ENCODE measurements at places on chromosomes 1 and 21.

DNA sequence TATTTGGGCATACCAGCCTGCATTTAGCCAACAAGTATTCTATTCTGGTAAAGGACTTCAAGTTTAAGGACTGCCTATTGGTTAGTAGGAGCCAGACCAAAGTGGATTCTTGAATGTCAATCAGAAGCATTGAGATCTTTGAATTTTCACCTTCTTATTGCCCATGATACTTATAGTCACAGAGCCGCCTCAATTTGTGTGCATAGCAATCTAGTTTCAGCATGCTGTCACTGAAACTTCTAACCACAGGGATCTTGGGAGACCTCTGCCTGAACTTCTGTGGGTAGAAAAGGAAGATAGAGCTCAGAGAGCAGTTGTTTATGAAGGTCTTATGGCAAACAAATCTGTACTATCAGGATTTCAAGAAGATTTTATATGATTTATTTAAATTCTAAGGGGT lies 501.4 kb upstream of the USP24 start:
- no peak for DNase-seq

DNA sequence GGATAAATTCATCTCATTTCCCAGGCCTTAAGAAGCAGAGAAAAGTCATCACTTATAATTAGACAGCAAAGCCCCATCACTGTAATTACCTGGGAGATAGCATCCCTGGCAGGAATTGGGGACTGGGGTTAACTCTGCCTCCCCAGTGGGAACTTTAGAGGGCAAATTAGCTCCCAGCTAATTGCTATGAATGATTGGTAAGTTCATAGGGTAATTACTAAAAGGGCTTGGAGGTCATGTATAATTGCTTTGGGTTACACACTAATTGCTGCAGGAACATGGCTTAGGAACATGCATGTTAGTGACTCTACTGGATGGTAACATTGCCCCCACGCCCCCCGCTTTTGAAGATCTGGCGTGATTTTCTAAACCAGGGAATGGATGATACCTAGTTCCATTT lies 64.8 kb downstream of the UBE2T start:
- no peak for DNase-seq

- no peak for DNase-seq
These were observed 687.0 kb upstream of the ADGRL4 start for GRCh38 chr1:79693441-79694114.

GRCh38 chr21:27206368-27206982 lies 239.6 kb upstream of the ADAMTS5 start:
- DNase-seq, result no peak

- no peak for DNase-seq
These were observed 6.7 kb downstream of the MRTO4 start for GRCh38 chr1:19258353-19258752.

GRCh38 chr1:183205196-183205781 lies 19.2 kb downstream of the LAMC2 start:
- no peak for DNase-seq

DNA sequence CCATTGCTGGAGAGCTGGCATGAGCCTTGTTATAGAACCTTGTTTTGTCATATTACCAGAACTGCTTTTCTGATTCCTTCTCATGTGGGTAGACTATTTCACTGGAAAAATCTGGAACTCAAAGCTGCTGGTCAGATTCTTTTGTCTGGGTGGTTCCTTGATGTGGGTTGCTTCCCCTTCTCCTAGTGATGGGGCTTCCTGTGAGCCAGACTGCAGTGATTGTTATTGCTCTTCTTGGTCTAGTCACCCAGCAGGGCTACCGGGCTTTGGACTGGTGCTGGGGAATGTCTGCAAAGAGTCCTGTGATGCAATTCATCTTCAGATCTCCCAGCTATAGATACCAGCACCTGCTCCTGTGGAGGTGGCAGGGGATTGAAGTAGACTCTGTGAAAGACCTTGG lies 59.4 kb downstream of the GPR137B start:
- DNase-seq, result no peak

DNA sequence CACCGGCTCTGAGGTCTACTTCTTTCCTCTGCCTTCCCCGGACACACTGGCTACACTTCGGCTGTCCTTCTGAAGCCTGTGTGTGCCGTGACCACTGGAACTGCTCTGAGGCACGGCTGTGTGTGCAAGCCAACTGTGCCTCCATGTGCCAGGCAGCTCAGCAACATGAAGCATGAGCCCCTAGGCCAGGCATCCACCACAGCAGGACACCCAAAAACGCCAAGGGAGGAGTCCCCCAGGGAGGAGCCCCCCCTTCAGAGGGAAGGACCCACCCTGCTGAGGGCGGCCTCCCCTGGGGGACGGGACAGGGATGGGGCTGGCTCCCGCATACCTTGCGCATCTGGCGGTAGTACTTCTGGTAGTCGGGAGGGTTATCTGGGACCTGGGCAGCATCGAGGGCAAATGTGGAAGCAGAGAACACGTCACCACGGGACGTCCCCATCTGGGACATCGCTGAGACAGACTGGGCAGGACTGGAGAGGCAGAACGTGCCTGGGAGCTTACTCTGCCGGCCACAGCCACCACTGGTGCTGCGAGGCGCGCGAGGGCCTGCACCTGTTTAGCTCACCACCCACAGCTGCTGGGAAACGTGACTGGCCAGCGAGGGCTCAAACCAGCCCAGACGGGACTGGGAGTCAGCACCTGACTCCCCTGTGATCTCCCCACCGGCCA lies 20.5 kb downstream of the LSS start:
- DNase-seq, result no peak

DNA sequence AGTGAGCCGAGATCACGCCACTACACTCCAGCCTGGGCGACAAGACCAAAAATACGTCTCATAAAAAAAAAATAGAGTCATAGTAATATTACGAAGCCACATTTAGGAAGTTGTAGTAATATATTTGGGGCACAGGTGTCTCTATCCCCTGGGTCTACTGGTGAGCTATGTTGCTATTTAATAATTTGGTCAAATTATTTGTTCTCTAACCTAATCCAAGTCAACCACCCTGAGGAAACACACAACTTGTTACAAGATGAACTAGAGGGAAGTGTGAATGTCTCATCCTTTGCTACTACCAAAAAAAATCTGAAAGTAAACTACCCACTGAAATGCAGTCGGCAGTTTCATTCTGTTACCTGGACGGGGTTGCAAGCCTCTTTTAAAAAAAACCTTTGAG lies 35.3 kb downstream of the RGS8 start:
- no peak for DNase-seq

DNA sequence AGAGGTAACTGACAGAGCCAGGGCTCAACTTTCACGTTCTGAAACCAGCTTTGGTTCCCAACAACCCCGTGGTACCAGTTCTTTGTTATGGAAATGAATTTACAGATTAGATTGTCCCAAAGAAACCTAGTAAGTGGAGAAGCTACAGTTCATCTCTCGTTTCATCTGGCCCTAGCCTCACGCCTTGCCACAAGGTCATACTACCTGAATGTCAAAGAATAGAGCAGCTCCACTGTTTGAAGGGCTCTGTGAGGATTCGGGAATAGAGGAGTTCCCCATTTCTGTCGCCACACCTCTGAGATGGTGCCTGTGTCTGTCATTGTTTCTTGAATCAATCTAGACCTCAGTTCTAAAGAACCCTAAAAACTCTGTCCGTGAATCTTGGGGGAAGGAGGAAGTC lies 15.0 kb upstream of the CDC42 start:
- no peak for DNase-seq

DNA sequence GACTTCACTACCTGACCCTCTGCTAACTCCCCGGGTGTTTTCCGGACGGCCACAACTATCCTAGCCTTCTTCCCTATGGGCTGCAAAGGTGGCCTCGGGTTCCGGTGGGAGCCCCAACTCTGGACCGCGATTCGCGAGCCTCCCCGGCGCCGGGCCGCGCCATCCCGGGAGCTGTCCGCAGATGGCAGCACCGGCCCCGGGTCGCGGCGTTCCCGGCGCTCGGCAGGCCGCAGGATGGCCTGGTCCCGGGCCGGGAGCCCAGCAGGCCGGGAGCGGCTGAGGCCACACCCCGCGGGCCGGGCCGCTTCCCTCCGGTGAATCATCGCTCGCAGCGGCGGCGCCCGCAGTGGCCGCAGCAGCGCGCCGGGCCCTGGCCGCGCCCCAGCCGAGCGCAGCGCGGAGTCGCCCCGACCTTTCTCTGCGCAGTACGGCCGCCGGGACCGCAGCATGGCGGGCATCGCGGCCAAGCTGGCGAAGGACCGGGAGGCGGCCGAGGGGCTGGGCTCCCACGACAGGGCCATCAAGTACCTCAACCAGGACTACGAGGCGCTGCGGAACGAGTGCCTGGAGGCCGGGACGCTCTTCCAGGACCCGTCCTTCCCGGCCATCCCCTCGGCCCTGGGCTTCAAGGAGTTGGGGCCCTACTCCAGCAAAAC lies at the start of gene CAPN2:
Gene CAPN2, plus strand, starts transcription at position 346 of the 656 bp plus-strand sequence. Its CDS starts 102 bp downstream, at position 448.
- peak; percentile 65 for DNase-seq

GRCh38 chr1:82994616-82995263 lies 1004.2 kb downstream of the TTLL7 start:
- no peak for DNase-seq

DNA sequence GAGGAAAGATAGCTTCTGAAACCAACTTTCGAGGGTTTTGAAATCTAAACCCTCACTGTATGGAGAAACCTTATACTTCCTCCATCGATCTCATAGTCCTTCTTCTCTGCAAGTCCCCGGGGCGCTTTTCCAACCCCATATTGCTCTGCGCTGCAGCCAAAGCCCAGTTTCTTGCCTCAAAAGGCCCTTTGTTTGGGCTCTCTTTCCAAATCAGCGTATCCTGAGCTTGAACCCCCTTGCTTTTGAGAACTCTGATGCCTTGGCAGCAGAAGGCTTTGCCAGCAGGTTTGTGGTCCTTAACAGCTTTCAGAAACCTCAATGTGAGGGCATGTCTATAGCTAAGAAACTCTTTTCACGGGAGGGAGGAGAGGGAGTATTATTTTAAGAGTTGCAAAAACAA lies 21.6 kb downstream of the PLPP3 start:
- DNase-seq, result no peak

DNA sequence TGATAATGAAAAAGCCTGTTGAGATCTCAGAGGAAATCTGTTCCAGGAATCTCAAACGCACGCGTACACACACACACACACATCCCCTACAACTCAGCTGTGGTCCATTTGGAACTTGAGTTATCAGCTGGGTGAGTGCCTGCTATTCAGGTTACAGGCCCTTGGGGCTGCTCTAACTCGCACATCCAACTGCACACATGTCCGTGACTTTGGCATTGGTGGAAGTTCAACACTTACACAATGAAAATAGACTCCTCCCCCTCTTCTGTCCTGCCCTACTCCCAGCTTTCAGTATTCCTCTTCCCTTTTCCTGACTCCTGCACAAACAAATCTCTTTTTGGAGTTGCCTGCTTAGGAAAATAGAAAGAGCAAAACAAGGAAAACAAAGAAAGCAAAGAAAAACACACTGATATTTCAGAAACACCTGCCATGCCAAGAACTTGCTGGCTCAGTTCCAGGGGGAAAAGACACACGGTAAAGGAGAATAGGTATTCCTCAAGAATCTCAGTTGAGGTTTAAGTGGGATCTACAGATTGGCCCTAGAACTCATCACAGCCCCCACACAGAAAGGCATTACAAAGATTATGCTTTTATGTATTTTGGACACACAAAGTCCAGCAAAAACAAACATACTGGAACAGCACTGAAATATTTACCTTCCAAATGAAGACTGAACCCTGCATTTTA lies 140.9 kb downstream of the TGFBR3 start:
- DNase-seq, result no peak

DNA sequence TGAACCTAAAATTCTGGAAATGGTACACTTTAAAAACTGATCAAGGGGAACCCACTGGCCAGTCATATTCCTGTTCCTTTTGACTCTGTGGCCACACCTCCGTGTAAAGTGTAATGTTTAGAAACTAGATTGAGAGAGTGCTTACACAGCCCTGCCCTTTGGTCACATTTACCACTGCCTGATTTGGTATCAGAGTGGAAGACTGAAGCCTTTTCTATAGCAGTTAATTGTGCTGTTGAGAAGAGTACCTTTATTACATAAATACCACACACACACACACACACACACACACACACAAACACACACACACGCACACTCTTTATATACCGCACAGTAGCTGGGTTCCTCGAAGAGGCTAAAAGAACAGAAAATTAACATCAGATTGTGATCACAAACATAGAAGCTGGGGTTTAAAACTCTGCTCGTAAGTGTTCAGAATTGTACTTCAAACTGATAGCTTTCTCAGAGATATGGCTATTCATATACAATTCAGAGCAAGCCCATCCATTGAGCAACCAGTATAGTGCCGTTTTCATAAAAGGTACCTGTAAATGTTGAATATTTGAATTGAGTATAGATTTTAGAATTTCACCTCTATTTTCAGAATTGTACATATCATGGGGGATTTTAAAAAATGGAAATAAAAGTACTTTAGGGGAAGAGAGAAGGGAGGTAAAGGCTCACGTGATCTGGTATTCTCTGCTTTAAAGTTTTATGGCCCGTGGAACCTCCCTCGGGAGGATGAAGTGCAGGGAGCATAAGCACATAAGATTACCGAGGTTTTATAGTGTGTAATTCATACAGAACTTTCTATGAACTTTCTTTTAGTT lies 37.5 kb downstream of the CAMTA1 start:
- no peak for DNase-seq

GRCh38 chr1:231855361-231855760 lies 228.8 kb downstream of the DISC1 start:
- no peak for DNase-seq

- peak; percentile 27 for DNase-seq
These were observed 38.6 kb downstream of the NSL1 start for GRCh38 chr1:212752934-212753497.

DNA sequence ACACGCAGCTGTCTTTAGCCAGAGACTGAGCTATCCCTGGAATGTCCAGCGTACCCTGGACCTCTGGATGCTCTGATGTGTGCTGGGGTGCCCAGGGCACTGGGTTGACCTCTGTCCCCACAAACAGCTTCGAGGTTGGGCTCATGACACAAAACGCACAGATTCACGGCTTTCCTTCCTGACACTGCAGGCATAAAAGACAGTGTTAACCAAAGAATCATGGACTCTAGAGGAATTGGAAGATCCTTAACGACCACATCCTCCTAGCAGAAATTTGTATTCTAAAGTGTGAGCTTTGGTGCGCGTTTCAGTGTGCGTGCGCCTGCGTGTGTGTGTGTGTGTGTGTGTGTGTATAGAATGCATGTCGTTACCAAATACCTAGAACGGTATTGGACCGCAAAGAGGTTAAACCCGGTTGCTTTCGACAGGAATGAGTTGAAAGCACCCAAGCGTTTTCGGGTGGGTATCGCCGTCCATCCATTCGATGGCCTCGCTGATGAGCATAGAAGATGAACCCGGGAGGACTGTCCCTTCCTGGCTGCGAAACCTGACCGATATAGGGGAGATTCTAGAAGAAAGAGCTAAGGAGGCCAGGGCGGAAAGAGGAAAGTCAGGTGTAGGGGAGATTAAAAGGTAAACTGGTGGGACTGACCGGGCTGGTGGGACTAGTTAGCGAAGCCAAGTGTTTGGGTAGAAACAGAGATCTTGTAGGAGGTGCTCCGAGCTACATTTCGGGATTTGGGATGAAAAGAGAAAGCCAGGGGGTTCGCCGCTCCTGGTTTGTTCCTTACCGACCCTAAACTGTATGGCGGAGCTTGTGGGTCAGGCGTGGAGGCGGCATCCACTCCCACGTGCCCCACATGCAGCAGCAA lies 6.8 kb upstream of the LHX9 start:
- DNase-seq, result no peak

Data from CD4-positive, alpha-beta T cell treated with Interleukin-17A for 1 hour (primary cell).